ENCODE measurements at places on chromosomes 3 and 15.

DNA sequence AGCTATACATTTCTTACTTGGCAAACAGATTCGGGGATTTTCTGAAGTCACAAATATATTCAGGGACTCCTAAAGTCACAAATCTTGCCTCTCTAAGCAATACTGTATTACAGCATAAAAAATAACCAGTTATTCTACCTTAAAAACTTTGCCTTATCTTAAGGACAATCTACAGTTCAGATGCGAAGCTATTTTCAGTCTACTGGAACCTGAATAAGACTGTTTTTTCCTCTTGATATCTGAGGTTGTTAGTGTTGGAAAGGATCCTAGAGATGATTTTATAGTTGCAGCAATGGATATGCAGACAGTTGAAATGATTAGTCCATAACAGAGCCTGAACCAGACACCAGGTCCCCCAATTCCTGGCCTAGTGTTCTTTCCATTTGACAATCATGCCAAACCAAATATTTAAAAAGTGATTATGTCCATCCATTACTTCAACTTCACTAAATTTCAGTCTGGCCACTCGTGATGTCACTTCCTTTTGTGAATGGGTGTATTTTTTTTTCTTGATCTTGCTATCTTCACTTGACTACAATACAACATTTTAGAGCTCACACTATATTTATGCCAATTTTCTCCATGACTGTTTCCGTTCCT is 1.8 kb downstream of the HDGFL3 start:
- no peak for DNase-seq

- peak; percentile 40 for DNase-seq
Observed at GRCh38 chr3:112629425-112629824, 11.5 kb downstream of the CCDC80 start.

DNA sequence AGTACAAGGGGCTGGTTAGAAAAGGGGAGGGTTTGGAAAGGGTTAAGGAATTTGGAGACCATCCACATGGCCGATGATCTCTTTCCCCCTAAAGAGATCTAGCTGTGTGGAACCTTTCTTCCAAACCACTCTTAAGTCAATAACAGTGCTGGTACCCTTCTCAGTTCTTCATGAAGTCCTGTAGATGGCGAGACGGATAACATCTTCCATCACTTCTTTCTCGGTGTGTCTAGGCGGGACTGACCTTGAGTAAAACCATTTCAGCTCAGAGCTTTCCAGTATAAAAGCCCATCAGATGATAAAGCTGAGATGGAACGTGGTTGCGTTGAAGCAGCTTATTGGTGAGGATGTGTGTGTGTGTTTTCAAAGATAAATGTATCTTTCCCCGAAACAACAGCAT is 151.5 kb upstream of the BHLHE40 start:
- no peak for DNase-seq

DNA sequence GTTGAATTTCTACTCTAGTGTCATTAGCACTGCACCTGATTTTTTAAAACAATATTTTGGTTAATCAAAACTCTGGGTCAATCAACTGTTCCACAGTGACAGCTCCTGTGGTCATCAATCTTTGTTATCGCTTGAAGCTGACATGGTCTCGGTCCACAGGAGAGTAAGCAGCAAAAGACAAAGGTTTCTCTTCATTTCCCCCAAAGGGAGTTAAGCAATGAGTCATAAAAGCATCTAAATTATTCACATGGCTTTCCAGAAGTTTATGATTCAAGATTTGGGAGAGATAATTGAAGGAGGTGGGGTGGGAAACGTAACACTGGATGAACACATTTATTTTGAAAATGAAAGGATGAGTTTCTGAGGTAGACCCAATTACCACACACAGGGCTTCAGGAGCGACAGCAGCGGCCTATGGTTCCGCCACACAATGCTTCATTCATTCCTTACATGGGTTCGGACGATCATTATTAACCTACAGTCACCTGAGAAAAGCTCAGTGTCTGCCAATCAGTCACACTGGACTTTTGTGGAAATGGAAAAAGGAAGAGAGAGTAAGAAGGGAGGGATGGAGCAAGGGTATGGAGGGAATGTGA is 505.1 kb downstream of the FHIT start:
- DNase-seq: no peak

DNA sequence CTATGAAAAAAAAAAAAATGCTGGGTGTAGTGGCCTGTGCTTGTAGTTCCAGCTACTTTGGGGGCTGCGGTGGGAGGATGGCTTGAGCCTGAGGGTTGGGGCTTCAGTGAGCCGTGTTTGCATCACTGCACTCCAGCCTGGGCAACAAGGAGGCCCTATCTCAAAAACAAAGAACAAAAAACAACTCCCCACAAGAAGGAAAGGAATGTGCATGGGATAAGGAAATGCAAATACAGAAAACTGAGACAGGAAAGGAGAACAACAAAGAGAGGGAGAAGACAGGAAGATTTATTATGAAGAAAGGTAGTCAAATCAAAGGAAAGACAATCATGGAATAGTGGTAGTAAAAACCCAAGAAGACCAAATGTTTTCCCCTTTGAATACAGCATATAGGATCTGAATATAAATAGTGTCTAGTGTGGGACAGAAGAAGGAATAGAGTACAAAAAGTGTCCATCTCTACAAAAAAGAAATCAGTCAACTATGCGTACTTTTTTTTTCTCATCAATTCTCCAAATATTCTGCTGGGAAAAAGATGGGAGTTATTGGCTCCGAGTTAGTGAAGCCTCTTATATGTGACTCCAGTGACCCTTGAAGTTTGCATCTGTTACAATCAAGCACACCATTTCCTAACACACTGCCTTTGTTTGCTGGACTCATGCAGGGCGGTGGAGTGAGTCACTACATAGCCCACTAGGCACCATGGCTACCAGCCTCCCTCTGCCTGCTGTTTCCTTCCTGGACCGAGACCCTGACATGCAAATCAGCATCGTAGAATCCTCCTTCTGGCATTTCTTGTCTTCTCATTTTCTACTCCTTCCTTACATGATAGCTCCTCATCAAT is 101.2 kb upstream of the PTX3 start:
- DNase-seq: no peak

- DNase-seq: no peak
Observed at GRCh38 chr3:38046821-38047220, 7.8 kb downstream of the DLEC1 start.

- no peak for DNase-seq
Observed at GRCh38 chr3:157122116-157122515, 37.8 kb downstream of the CCNL1 start.

DNA sequence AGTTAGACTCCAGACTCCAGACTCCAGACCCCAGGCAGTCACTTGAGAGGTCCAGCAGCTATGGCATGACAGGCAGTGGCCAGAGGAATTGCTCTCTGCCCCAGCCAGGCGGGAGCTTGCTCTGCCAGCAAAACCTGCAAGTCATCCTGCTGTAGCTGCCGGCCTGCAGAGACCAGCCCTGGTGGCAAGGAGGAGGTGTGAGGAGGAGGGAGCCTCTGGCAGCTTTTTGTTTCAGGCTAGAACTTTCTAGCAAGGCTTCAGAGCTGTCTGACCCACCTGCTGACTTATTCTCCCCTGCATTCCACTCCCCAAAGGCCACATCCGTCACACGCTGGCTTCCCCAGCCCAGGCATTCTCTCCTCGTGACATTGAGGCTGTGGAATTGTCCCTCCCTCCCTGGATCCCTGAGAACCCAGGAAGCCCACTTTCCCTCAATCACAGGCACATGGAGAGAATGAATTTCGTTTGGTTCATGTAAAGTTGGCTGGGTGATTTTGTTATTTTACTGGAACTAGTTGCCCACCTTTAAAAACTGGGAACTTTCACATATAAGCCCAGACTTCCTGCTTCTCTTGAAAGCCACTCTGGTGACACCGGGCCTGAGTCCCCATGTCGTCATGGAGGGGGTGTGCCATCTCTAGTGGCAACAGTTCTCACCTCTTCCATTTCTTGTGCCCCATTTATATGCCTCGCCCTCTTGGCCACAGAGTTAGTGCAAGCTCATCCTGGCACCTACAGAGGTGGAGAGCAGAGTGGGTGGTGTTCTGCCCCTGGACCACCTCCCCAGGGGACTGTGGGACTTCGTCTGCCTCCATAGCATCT is 82.7 kb downstream of the ABHD5 start:
- DNase-seq: no peak

GRCh38 chr15:88835119-88835518 is 31.9 kb downstream of the ACAN start:
- DNase-seq: no peak

GRCh38 chr3:97389936-97390335 is 374.6 kb upstream of the ARL6 start:
- no peak for DNase-seq

GRCh38 chr3:12556314-12556689 is 585 bp upstream of the MKRN2 start:
- peak; percentile 22 for DNase-seq

GRCh38 chr15:32732574-32733157 is 14.9 kb downstream of the GREM1 start:
- no peak for DNase-seq

DNA sequence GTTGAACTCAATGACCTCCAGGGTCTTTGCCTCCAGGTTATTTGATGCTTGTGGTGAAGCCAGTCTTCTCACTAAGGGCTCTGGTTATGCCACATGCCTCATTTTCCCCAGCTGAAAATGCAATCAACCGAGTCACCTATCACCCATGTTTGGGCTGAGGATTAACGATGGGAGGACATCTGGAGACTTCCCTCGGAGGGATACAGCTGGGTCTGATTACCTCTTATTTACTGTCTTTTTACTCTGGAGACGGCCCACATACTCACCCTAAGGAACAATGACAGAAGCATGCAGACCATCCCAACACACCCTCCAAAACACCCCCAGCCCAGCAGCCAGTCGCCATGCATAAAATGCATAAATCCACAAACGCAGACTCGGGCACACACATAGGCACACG is 187.4 kb downstream of the OPA1 start:
- peak; percentile 16 for DNase-seq

DNA sequence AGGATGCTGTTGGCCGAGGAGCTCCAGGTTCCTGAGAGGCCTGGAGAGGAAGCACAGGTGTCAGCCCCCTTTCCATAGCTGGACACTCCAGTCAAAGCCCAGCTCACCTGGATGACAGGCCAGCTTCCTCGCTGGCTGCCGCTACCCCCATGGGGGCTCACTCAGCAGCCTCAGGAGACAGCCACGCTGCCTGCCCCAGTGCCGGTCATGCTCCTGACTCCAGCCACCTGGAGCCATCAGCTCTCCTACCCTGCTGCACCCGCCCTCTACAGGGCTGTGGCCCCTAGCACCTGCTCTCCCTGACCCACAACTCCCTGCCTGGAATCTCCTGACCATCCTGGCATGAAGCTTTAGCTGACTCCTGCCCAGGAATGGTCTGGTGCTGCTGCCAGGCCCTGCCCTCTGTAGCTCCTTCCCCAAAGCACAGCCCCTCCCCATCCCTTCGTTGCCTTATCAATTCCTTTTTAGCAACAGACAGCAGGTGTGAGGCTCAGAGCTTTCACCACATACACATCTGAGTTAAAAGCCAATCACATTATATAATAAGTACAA is 94.2 kb downstream of the NUP210 start:
- no peak for DNase-seq

DNA sequence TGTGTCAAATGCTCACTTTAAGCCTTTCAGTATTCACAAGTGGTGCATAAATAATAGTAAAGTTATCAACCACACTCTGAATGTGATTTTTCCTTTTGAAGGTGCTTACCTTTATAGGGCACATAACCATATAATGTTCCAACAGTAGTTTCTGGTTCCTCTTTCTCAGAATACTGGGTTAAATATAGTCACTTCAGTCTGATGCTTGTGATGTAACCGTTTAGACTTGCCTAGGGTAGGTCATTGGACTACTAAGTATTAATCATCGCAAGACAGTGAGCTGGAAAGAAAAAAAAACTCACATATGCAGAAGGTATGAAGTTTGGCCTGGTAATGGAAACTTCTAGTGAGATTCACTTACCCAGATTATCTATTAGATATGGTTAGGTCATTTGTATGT is 1.9 kb downstream of the KBTBD8 start:
- no peak for DNase-seq

DNA sequence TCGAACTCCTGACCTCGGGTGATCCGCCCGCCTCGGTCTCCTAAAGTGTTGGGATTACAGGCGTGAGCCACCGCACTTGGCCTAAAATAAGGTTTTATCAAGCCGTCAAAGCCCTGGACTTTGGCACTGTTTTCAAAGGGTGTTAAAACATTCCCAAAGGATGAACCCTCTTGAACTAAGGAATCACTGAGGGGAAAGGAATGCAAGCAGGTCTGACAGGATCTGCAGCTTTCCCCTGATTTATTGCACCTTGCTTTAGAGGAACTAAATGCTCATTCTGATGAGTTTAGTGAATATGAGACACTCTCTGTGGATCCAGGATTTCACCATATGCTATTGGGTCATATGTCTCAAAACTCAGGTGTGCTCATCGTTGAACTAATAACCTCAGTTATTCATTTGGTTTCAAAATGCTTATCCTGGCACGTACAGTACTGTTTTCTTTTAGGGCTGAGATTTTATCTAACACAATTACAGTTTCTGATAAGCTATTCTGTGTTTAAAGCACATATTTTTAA is 63.0 kb upstream of the TSC22D2 start:
- peak; percentile 92 for DNase-seq
